ENCODE measurements at places on chromosomes 2 and 18.

GRCh38 chr2:217106650-217107014 is 246.8 kb upstream of the TNP1 start:
- DNase-seq, result no peak

- DNase-seq, result no peak
Measured at GRCh38 chr2:11399438-11399762, 55.0 kb upstream of the ROCK2 start.

- DNase-seq, result no peak
Measured at GRCh38 chr2:206836722-206837121, 71.3 kb downstream of the FASTKD2 start.

DNA sequence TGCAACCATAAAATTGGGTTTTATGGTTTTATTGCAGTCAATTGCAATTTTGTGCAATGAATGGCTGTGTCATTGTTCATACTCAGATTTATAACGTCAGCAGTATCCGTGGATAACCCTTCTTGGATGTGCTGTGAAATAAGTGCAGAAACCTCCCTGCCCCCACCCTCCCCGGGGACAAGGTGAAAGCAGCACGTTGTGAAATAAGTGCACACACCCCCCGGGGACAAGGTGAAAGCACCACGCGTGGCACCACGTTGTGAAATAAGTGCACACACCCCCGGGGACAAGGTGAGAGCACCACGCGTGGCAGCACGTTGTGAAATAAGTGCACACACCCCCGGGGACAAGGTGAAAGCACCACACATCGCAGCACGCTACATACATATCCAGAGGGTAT is 93.6 kb upstream of the NFATC1 start:
- no peak for DNase-seq

GRCh38 chr18:2606335-2606734 is 35.0 kb downstream of the NDC80 start:
- no peak for DNase-seq

- no peak for DNase-seq
Measured at GRCh38 chr2:160269365-160269764, 69.3 kb upstream of the ITGB6 start.

GRCh38 chr2:167471734-167472133 is 583.5 kb downstream of the XIRP2 start:
- DNase-seq, result no peak
